ENCODE measurements at places on chromosomes 6 and 20.

DNA sequence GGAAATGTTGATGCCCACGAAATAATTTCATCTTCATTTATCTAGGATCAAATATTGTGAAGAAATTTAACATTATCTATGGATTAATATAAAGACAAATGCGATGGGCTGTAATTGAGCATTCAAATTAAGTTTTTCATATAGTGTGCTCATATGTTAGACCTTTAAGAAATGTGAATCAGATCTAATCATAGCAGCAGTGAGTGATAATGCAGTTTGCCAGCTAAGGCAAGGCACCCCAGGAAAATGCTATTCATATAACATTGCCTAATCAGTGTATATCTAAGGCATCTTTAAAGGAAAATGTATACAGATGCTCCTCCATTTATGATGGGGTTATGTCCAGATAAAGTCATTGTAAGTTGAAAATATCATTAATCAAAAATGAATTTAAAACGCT, 135.2 kb downstream of the KCNQ5 start:
- no peak for DNase-seq

- DNase-seq: no peak
Measured at GRCh38 chr6:3943331-3943765, 94.2 kb downstream of the FAM50B start.

DNA sequence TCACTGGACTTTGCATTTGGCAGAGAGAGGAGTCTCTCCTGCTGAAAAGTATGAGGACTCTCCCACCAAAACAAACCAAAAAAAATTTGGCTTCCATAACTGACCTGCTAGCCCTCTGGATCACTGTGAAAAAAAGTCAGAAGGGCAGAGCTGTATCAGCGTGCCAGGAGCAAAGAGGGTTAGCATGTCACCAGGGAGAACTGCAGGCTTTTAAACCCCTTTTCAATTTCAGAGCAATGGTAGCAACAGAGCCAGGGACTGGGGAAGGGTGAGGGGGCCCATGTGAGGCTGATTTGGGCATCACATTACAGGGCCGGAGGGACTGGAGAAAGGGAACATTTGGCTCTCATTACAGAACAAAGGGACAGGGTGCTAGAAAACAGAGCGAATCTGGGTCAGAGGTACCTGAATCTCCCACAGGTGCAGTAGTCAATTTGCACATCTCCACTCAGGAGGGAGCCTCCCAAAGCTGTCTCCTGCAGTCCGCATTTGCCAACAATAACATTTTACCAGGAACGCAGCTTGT, 185.7 kb upstream of the EYA4 start:
- DNase-seq: no peak

- DNase-seq: no peak
Measured at GRCh38 chr6:55994531-55994930, 119.1 kb upstream of the BMP5 start.

- DNase-seq: no peak
Measured at GRCh38 chr20:46735436-46735835, 26.0 kb downstream of the SLC2A10 start.

DNA sequence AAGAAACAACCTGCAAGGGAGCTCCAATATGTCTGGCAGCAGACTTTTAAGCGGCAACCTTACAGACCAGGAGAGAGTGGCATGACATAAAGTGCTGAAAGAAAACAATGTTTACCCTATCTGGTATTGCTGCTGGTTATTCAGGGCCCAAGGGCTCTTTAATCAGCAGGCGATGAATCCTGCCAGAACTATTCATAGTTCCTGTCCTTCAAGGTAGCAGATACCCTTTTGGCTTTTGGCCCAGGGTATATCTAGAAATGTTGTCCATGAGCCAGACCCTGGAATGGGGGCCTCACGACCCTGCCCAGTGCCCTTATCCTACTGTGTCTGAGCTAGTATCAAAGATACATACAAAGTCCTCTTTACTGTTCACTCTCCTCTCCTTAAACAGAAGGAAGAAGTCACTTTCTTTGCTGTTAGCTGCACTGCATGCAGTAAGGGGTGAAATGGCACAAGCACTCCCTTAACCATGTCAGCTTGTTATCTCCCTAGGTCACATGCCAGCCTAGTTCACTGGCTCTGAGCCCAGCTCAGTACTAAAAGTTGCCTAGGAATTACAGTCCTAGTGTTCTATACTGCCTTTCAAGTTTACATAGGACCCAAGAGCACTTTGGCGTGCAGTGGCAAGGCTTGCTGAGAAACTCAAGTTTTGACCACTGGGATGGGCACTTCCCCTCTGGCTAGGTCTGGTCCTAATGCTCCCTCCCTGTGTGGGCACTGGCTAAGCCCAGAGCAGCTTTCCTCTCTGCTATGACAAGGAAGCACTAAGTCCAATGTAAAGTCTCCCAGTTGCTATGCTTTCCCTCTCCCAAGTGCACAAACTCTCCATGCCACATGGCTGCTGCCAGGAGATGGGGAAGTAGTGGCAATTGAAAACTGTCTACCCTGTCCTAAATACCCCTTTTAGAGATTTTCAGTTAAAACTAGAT, 122.0 kb downstream of the HTR1B start:
- DNase-seq: no peak

DNA sequence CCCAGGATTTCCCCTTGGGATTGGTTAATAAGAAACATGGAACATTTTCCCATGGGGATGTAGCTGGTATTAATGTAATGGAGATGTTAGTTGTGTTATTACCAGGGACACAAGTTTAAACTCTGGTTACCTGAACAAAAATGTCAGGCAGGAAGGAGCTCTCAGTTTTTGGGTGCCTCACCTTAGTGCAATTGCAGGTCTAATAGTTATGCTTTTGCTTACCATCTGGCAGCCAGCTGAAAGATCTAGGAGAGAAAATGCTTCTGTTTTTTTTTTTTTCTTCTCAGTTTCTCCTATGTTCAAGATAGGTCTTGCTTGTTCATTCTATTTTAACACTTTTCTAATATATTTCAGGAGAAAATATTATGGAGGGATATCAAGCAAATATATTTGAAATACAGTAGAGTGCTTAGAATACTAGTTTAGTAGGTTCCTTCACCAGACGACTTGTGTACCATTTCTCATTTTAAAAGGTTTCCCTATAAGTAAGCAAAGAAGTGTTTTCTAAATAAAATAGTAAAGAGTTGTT, 4.2 kb upstream of the UBE2J1 start:
- no peak for DNase-seq

DNA sequence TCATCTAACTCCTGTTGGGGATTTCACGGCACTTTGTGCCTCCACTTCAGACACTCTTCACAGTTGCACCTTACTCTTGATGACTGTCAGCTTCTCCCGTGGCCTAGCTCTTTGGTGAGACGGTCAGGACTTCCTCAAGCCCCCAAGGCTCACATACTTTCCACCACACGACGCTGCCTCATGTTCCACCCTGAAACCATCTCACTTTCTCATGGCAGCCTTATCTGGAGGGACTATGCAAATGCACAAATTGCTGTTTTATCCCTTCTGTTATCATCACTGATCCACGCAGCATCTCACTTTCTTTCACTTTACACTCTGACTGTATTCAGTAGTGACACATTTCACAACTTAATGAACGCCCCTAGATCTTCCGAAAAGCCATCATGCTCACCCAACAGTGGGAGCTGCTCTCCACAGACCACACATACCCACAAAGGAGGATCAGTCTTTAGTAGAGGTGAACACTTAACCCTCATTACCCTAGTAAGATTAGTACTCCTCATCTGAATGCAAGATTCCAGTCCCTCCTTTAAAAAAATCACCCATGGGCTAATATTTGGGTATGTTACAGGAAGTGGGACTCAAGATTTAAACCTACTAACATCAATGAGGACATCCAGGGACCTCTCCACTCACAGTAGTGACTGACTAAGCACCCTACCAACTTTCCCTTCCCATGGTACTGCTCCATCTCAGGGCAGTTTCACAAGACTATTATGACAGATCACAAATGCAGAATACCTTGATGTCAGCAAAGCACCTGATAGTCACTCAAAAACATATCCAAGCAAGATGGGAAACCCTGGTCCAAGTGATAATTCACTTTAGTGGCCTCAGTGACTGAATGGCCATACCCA, 35.4 kb downstream of the FYN start:
- no peak for DNase-seq

DNA sequence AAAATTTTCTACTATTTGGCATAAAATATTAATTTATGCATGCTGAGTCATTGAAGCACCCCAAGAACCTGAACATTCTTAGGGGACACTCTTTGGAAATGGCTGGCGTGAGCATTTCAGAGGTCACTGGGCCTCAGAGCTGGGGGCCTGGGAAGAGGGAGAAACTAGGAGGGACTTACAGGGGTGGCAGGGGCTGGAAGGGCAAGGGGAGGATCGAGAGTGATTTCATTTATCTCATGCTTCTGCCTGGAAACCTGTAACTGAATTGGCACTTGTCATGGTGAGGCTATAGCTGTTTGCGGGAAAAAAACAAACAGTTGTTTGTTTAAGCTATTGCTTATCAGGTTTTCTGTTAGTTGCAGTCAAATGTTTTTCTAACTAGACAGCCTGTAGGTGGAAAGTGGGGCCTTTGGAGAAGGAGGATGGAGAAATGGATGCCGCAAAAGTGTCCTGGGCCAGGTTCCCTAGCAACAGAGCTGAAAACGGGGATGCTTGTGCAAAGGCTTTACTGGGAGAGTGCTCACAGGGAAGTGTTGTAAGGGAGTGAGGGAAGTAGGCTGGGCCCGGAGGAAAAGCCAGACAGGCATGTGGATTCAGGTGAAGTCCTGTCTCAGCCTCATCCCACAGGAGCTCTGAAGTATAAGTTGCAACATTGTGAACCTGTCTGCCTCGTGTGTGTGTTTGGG, 36.4 kb upstream of the KAT14 start:
- no peak for DNase-seq

GRCh38 chr20:10922941-10923340, 249.1 kb upstream of the JAG1 start:
- DNase-seq: no peak

- no peak for DNase-seq
Measured at GRCh38 chr6:35244551-35244950, 15.0 kb upstream of the ZNF76 start.

GRCh38 chr20:42907730-42908129, 282.0 kb downstream of the PTPRT start:
- no peak for DNase-seq

GRCh38 chr6:167697316-167697715, 129.4 kb upstream of the AFDN start:
- no peak for DNase-seq

DNA sequence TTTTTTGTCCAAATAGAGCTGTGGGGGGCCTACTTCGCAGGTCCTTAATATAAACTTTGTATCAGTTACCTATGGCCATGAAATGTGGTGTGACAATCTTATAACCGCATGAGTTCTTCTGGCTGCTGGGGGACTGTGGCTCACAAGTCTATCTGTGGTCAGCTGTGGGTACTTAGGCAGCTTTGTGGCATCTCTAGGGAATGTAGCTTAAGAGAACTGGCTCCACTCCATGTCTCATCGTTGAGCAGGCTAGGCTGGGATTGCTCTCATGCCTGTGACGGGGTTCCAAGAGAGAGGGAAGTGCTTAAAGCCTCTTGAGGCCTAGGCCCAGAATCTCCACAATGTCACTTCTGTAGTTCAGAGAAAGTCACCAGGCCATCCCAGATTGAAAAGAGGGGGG, 140.5 kb downstream of the BTBD3 start:
- no peak for DNase-seq

- DNase-seq: no peak
Measured at GRCh38 chr6:27630727-27631608, 158.1 kb upstream of the ZNF184 start.

DNA sequence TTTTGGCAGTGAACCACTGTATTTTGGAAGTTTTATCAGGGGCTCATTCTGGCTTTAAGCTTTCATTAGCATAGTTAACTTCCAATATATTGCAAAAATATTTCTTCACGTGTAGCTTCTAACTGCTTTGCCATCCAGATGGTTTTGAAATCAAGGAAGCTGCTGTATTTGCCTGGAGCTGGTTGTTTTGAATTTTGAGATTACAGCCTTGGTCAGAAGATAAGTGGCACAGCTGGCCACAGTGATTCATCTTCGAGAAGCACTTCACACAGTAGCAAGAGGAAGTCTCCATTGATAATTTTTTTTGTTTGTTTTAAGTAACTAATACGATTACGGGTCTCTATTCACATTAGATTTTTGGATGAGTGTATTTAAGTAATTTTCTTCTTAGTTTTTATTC, 3.8 kb downstream of the APCDD1L start:
- no peak for DNase-seq

GRCh38 chr20:50169329-50169823, 15.9 kb upstream of the PEDS1 start:
- peak; percentile 70 for DNase-seq

DNA sequence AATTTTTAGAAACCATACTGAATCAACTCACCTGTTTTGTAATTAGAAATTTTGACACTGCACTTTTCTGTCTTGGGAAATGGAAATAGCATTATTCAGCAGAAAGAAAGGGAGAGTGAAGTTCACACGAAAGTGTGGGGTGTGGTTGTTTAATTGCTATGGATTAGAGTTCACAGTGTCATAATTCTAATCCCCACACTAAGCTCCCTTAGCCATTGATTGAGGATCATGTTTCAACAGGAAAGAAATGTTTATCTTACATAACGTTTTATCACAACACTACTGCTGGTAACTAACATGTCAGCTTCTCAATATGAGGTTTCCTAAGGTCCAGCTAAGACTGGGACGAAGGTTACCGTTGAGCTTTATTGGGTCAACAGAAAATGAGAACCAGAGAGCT, 31.4 kb upstream of the GSTA5 start:
- no peak for DNase-seq

DNA sequence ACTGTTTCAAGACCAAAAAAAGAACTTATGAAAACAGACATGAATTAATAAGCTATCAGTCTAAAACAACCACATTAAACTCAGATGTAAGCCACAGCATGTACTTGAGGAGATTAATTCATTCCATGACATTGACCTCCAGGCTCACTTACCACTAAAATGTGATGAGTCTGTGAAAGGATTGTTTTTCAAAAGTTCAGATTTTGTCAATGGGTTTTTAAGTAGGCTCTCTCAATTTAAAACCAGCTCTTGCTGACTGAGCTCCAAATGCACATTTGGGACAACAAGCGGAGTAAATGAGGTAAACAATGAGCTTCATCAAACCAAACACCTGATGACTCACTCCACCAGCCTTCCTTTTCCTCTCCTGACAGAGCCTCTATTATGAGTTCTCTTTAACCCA, 197.0 kb downstream of the SIM1 start:
- no peak for DNase-seq

- DNase-seq: no peak
Measured at GRCh38 chr6:6039946-6040509, 33.3 kb upstream of the NRN1 start.

DNA sequence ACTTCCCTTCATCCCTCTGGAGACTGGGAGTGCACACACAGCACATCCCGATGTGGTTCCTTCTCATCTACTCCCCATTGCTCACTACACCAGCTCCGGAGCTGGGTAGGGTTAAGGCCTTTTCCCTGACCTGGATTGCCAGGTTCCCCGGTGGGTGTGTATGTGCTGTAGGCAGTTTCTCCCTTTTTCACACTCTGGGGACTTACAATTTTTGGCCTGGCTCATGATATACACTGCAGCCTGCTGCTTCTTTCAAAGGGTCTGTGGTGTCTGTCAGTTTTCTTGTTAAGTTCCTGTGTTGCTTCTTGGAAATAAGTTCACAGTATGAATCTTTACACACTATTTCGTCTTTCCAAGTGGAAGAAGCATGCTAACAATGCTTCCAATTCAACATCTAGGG, 405.5 kb downstream of the UTRN start:
- DNase-seq: no peak

GRCh38 chr6:16936893-16937292, 165.0 kb upstream of the STMND1 start:
- no peak for DNase-seq

- DNase-seq: peak; percentile 20
Measured at GRCh38 chr6:14270925-14271788, 153.6 kb downstream of the CD83 start.

- DNase-seq: peak; percentile 64
Measured at GRCh38 chr6:32973144-32974015, 5.0 kb downstream of the BRD2 start.

Data from naive thymus-derived CD8-positive, alpha-beta T cell (primary cell).